Islet precursor cell (in vitro differentiated cells): ENCODE measurements at places on chromosomes 6 and 20.
A peak's percentile ranks its signal among the peaks of the same experiment; 100 is the strongest.

- peak; percentile 79 for DNase-seq
Measured at GRCh38 chr20:62476056-62476838, 452 bp upstream of the GATA5 start.

DNA sequence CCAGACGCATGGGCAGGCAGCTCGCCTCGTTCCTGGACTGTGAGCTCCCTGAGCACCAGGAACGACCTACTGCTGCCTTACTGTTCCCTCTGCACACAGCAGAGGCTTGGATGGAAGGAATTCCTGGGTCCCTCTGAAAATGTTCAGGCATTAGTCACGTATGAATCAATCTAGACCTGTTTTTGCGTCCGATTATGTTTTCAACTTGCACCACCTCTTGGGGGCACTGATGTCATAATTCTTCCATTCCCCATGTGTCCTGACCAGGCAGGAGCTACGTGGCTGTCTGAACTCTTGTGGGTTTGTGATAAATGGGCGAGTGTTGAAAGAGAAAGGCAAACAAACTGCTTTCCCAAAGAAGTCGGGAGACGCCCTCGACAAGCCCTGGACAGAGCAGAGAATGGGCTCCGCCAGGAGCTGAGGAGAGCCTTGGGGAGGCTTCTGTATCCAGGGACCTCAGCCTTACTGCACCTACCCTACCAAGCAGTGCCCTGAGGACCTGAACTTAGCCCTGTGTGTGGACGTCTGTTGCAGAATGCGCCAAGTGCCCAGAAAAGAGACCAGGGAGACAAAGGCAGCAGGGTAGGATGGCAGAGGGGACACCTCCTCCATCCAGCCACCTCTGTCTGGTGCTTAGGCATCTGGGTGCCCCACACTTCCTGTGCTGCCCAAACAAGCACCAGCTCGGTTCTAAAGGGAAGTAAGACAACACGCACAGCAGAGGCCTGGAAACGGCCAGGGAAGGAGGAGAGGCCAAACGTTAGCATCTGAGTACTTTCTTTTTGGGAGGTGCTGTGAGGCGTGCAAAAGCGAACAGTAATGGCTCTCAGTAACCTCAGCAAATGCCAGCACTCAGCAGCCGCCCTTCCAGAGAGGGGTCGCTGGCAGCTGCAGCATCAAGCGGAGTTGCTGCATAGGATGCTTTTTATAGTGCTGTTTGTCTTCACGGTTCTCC, 124.2 kb downstream of the LY86 start:
- DNase-seq: no peak

GRCh38 chr20:64079273-64080012, at the start of gene RGS19:
TSS of gene RGS19 (minus strand) at chr20:64079518. CDS start at chr20:64076886, 2,632 bp downstream.
- DNase-seq: peak; percentile 84

- DNase-seq: no peak
Measured at GRCh38 chr20:12435268-12435667, 517.6 kb downstream of the BTBD3 start.

GRCh38 chr6:138001750-138002349, 105.4 kb downstream of the PERP start:
- no peak for DNase-seq

DNA sequence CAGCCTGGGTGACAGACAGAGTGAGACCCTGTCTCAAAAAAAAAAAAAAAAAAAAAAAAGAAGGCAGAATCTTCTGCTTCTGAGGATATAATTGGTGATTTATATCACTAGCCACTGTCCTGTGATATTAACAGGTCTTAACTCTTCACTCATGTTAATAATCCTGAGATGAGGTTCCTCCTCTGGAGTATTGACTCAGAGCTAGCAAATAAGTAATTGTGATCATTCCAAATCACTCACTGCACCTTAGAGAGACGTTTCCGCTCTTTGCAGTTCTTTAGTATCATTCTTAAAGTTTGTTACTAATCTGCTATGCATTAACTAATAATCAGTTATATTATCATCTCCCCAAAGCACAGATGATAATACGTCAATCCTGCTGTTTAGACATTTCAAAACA, 41.6 kb upstream of the NOX3 start:
- no peak for DNase-seq

DNA sequence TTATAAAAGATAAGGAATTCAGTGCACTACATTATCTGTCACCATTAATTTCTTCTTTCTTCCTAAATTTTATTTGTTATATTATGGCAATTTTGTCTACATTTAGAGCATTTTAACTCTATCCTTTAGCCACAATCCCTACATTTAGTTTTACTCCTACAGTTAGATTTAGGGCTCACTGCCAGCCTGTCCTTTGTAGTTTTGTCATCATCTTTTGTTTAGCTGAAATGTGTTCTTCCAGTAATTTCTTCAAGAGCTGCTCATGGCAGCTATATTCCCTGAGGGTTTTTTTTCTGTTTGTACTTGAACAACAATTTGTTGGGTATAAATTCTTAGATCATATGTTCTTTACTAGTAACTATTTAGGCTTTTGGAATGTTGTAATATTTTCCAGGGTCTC, 72.7 kb upstream of the B3GAT2 start:
- no peak for DNase-seq

DNA sequence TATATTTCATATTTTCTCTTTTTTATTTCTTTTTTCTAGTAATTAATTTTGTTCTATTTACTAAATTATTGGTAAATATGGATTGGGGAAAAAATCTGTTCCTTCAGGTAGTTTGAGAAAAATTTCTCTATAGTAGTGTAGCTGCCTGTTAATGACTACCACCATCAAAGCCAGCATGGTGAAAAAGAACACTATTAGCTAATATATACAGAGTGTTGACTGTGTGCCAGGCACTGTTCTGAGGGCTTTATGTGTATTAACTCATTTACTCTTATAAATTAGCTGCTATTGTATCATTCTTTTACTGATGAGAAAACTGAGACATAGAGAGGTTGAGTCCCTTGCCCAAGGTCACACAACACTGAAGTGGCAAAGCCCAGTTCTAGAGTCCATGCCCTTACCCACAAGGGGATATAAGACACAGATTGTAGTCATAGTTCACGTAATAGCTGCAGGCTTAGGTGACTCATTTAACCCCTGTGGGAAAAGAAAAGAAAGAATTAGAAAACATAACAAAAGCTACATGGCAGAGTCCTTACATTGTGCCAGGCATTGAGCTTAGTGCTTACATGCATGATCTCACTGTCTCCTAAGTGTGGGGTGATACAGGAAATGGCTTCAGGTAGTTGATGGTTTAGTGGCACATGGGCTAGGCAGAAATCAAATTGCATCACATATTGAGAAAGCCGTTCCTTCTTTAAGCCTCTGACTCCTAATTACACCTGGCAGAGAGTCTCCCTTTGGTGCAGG, 12.2 kb upstream of the AKIRIN2 start:
- no peak for DNase-seq

- DNase-seq: no peak
Measured at GRCh38 chr20:13507646-13508045, 131.1 kb downstream of the TASP1 start.

- no peak for DNase-seq
Measured at GRCh38 chr20:48247961-48248360, 462.7 kb upstream of the SULF2 start.
